CD4-positive, alpha-beta memory T cell (primary cell): ENCODE measurements at places on chromosomes 12 and 14. TPM values are rescaled to one million over a fixed set of nuclear protein-coding genes. Genes with fewer than 3 reads are reported as not detected.
A peak's percentile ranks its signal among the peaks of the same experiment; 100 is the strongest.

RNASE3 gene
- not detected for total RNA-seq

- no peaks in the 10 kb centered on the region for H3K27me3 ChIP-seq
- no peaks in the 10 kb centered on the region for H3K4me1 ChIP-seq
- DNase-seq = no peak
- H3K36me3 ChIP-seq = no peaks in the 10 kb centered on the region
- H3K4me3 ChIP-seq = no peak overlapping the region
Observed at GRCh38 chr12:22916241-22916640, 291.3 kb downstream of the ETNK1 start.

DNA sequence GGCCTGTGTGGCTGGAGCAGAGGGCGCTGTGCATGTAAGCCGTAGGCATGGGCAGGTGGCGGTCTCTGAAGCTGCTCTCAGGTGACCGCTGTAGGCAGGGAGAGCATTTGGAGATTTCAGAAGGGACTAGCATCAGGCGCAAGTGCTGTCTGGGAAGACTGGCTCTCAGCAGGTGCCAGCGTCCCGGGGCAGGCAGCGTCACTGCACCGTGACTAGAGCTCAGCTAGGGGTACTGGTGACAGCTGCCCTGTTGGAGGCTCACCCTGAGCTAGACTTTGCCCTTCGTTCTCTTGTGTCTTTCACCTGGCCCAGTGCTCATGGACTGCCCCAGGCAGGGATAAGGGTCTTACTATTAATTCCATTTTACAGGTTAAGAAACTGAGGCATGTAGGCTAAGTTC is 78.9 kb downstream of the DDX51 start:
- no peak overlapping the region for H3K4me3 ChIP-seq
- H3K4me1 ChIP-seq = peaks cover 20% of the 10 kb centered on the region
- H3K36me3 ChIP-seq = peaks cover 35% of the 10 kb centered on the region
- H3K27me3 ChIP-seq = no peaks in the 10 kb centered on the region
- H3K27ac ChIP-seq = no peak overlapping the region

KRT77 gene
- total RNA-seq = not detected

DNA sequence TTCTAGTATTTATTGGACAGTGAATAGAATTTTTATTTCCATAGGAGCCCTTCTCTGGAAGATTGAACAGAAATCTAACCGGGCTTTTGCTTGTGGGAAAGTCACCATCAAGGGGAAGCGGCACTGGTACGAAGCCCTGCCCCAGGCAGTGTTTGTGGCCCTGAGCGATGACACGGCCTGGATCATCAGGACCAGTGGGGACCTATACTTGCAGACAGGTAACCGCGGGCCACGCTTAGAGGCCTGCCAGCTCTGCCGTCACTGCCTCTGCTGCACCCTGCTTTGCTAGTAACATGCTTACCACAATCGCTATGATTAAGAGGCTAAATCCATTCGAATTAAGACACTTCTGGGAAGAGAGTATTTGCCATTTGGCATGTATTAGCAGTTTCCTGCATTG is 69.2 kb downstream of the ANKRD9 start:
- no peak overlapping the region for H3K27ac ChIP-seq
- H3K27me3 ChIP-seq = no peaks in the 10 kb centered on the region
- H3K36me3 ChIP-seq = peaks cover 17% of the 10 kb centered on the region
- no peak for DNase-seq

DNA sequence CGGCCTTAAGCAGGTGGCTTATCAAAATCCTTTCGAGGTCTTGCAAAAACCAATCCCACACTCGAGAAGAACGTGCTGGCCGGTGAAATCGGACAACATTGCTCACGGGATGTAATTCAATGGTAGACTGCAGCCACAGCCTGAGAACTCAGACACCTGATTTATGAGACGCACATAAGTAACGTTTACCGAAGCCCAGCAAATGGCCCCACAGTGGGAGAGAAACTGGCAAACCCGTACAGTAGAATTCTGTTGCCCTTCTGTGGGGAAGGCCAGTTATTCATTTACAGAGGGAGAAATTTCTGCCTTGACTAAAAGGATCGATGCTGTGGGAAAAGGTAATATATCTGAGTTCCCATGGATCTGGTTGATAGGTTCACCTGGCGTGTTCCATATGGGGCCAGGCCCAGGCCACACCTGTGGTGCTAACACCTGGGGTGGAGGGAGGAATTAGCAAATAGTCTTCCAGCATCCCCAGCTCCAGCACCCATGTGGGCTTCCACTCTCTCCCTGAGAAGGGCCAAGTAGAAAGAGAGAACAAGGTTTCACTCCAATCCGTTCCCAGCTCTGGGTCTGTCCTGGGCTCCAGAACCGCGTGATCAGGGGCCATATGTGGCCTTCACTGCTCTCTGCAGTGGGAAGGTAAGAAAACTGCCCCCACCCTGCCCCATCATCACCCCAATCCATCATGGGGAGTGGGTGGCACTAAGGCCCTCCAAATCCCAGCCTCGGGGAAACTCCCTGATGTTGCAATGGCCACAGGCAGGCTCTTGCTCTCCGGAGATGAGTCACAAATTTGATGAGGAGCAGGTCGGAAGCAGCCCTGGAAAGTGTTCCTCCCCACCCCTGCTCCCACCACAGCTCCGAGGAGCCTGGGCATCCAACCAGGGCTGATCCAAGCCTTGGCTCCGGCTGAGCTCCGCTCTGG is 12.7 kb downstream of the BDKRB1 start:
- DNase-seq = no peak
- no peaks in the 10 kb centered on the region for H3K4me1 ChIP-seq
- H3K27me3 ChIP-seq = no peaks in the 10 kb centered on the region
- H3K4me3 ChIP-seq = no peak overlapping the region

- H3K4me3 ChIP-seq = no peak overlapping the region
- no peaks in the 10 kb centered on the region for H3K27me3 ChIP-seq
- no peak for DNase-seq
- peaks cover 24% of the 10 kb centered on the region for H3K4me1 ChIP-seq
- H3K27ac ChIP-seq = peak overlapping the region; percentile 0
Observed at GRCh38 chr14:76810525-76810924, 2.2 kb downstream of the ANGEL1 start.

DNA sequence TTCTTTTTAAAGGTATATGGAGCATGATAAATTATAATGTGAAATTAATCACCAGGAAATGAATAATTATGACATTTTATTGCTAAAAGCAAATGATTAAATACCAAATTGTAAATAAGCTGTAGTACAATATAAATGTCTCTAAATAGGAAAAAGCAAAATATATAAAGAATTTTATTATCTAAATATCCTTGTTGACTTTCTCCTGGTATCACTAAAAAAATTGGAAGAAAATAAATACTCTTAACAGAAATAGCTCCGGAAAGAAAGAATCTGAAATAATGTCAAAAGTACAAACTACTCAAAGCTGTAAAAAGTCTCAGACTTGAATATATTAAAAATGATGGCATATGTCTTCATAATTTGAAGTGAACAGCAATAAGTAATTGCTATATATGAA is at the start of gene OR11H7:
Gene OR11H7, plus strand, starts transcription at position 301 of the 400 bp plus-strand sequence.
- H3K4me1 ChIP-seq = no peaks in the 10 kb centered on the region
- no peaks in the 10 kb centered on the region for H3K36me3 ChIP-seq
- no peak within 1 kb of the TSS for H3K4me3 ChIP-seq
- H3K27me3 ChIP-seq = no peaks in the 10 kb centered on the region

GRCh38 chr14:24798911-24799462 is 165.0 kb upstream of the GZMB start:
- H3K27me3 ChIP-seq = no peaks in the 10 kb centered on the region
- no peak overlapping the region for H3K4me3 ChIP-seq
- no peak overlapping the region for H3K27ac ChIP-seq
- no peaks in the 10 kb centered on the region for H3K4me1 ChIP-seq
- no peak for DNase-seq

GRCh38 chr14:73794146-73794545 is 57.5 kb upstream of the PTGR2 start:
- no peaks in the 10 kb centered on the region for H3K27me3 ChIP-seq
- H3K36me3 ChIP-seq = no peaks in the 10 kb centered on the region
- no peak overlapping the region for H3K4me3 ChIP-seq

DNA sequence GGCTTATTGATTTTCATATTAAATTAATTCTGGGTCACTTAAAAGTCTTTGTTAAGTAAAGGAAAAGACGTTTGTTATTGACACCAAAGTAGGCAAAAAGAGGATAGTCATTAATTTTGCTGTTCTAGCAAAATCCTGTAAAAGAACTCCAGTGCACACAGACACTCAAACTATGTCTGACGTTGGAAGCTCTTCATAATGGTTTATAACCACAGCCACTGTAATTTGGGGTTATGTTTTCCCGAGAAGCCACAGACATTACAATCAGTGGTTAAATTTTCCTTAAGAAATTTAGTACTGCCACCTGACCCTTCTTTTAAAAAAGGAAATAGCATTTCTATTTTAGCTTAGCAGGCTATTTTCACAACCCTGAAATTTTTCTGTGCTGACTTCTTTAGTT is 267.5 kb downstream of the CCDC91 start:
- H3K36me3 ChIP-seq = peaks cover 3% of the 10 kb centered on the region
- no peak overlapping the region for H3K4me3 ChIP-seq
- no peak for DNase-seq
- H3K27me3 ChIP-seq = no peaks in the 10 kb centered on the region
- H3K27ac ChIP-seq = no peak overlapping the region

GRCh38 chr14:74595006-74595735 is 16.9 kb downstream of the LTBP2 start:
- H3K27me3 ChIP-seq = no peaks in the 10 kb centered on the region
- no peak for DNase-seq
- no peak overlapping the region for H3K27ac ChIP-seq
- no peaks in the 10 kb centered on the region for H3K4me1 ChIP-seq
- H3K4me3 ChIP-seq = no peak overlapping the region

GRCh38 chr12:2168808-2169207 is 116.0 kb downstream of the CACNA1C start:
- DNase-seq = no peak
- no peaks in the 10 kb centered on the region for H3K27me3 ChIP-seq
- no peak overlapping the region for H3K27ac ChIP-seq
- no peaks in the 10 kb centered on the region for H3K36me3 ChIP-seq

GPR84 gene
- 0.36 TPM for total RNA-seq

DNA sequence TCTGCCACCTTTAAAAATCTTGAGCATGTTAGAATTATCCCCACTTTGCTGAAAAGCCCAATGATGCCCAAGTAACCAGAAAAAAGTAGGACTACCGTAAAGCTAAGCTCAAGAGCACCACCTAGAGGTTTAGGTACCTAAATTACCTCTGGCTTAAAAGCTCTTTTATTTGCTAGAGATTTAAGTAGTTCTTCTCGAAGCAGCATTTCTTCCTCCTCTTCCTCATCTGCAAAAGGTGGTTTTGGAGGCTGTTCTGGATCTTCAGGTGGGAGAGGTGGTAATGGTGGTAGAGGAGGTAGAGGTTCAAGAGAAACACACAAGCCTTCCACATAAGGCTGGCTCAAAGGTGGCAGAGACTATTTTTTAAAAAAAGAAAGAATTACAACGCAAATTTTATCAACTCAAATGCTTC is 26.9 kb downstream of the ZFC3H1 start:
- H3K27ac ChIP-seq = no peak overlapping the region
- peaks cover 62% of the 10 kb centered on the region for H3K36me3 ChIP-seq
- no peaks in the 10 kb centered on the region for H3K4me1 ChIP-seq
- peak; percentile 52 for DNase-seq

DNA sequence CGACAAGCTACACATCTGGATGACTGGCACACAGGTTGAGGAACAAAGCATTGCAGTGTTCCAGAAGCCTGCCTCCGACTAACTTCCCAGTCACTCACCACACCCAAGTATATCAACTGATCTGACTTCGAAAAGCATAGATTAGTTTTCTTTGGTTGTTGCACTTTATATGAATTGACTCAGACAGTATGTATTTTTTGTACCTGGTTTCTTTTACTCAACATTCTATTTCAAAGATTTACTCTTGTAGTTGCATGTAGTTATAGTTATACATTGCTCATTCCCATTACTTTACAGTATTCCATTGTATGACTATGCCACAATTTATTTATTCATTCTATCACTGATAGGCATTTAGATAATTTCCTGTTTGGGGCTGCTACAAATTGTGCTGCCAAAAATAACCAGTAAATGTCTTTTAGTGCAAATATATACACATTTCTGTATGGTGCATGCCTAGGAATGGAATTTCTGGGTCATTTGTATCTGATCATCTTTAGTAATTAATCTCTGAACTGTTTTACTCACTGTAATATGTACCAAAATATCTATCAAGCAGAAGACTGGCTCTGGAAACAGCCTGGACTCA is 17.8 kb downstream of the PLCZ1 start:
- no peaks in the 10 kb centered on the region for H3K36me3 ChIP-seq
- no peak overlapping the region for H3K4me3 ChIP-seq
- H3K27ac ChIP-seq = no peak overlapping the region
- no peaks in the 10 kb centered on the region for H3K4me1 ChIP-seq
- DNase-seq = no peak

- H3K27me3 ChIP-seq = no peaks in the 10 kb centered on the region
- H3K4me3 ChIP-seq = no peak overlapping the region
- no peak for DNase-seq
- H3K27ac ChIP-seq = no peak overlapping the region
- no peaks in the 10 kb centered on the region for H3K4me1 ChIP-seq
- H3K36me3 ChIP-seq = no peaks in the 10 kb centered on the region
Observed at GRCh38 chr14:97930166-97930565, 1133.0 kb downstream of the VRK1 start.

IL22 gene
- not detected for total RNA-seq

PSMC1 gene
- total RNA-seq = 42.1 TPM

DNA sequence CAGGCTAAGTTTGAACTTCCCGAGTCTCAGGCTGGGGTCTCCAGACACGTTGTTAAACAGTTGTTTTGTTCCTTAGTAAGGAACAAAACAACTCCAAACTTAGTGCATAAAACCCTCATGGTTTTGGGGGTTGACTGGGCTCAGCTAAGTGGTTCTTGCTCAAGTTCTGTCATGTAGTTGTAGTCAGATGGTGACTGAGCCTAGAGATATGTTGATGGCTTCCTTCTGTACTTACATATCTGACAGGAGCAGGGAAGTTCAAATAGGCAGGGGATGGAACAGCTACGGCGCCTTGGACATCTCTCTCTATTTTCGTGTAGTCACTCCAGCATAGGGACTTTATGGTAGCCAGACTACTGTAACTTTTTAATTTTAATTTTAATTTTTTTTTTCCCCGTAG is 45.7 kb downstream of the SPATS2 start:
- no peaks in the 10 kb centered on the region for H3K27me3 ChIP-seq
- H3K27ac ChIP-seq = no peak overlapping the region
- DNase-seq = no peak
- H3K36me3 ChIP-seq = no peaks in the 10 kb centered on the region
- H3K4me1 ChIP-seq = no peaks in the 10 kb centered on the region

CHPT1 gene
- total RNA-seq = 19.1 TPM

FITM1 gene
- 3.2 TPM for total RNA-seq

LRIG3 gene
- total RNA-seq = not detected

OTX2 gene
- total RNA-seq = not detected

RIMKLB gene
- 27.3 TPM for total RNA-seq

- no peak overlapping the region for H3K27ac ChIP-seq
- H3K4me3 ChIP-seq = no peak overlapping the region
- H3K36me3 ChIP-seq = no peaks in the 10 kb centered on the region
- no peak for DNase-seq
- no peaks in the 10 kb centered on the region for H3K27me3 ChIP-seq
Observed at GRCh38 chr14:96514694-96515093, 12.5 kb downstream of the PAPOLA start.
